ENCODE measurements at places on chromosomes 13 and 19.

- no peak for DNase-seq
These were observed 35.0 kb upstream of the FRY start for GRCh38 chr13:31996601-31997000.

DNA sequence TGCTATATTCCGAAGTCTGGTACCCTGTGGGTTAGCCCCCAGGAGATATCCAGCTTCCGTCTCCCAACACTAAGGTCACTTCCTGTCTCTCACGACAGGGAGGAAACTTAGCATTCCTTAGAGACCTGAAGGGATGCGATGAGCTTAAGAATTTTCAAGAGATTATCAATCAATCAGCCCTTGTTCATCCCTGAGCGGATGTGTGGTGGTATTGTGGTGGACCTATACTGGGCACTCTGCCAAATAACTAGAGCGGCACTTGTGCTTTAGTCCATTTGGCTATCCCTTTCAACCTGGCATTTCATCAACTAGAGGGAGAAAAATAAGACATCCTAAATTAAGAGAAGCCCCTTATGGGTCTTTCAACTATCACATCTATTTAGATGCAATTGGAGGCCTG is 30.9 kb upstream of the ZNF562 start:
- no peak for DNase-seq

DNA sequence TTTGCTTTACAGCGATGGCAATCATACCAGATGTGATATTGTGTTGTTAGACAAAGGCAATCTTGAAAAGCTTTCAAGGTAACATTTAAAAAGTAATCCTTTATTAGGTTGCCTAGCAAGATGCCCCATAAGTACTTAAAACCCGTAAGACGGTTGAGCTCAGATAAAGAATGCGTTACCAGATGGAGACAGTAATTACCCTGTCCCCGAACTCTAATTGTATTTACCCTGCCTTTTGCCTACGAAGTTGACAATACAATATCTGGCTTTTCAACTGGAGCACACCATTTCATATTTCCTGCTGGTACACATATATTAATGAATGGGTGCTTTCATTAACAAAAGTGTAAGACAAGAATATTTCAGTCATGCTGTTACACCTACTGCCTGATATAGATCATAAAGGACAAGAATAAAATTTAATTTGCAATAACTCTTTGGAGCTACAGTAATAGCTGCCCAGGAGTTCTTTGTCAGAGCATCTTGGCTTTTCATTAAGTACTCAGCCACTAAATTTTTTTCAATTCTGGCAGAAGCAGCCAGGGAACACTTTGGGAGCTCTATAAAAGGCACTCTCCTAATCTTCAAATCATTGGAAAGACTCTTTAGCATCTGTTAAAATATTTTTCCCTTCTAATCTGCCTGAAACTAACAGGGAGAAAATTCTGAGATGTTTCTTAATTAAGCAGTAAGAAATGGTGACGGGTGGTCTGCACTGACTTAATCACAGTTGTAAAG is 63.8 kb downstream of the DCT start:
- no peak for DNase-seq

GRCh38 chr19:35696835-35697234 is 7.5 kb upstream of the ZBTB32 start:
- no peak for DNase-seq

DNA sequence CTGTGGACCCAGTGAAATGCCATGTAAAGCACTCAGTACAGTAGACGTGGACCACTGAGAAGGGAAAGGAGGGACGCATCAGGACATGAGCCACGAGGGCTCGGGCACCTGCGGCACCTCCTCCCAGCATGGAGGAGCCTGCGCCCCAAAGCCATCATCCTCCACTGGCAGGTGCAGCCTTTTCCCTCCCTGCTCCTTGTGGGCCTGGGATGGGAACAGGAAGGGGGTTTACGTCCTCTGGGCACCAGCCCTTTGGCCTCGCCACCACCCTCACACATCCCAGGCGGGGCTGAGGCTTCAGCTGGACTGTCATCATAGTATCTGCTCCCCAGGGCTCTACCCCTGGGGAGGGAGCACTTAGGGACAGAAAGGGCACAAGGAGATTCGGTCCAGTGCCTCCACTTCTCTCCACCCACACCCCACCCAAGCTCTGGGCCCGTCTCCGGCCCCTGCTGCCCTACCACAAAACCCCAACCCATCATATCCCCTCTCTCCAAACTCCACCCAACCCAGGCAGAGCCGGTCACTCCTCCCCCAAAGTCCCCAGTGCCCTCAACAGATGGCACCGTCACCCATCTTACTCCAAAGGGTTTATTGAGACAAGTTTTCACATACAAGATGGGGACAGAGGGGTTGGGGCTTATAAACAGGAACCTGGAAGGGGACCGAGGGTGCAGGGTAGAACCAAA is 2.2 kb upstream of the PRKD2 start:
- no peak for DNase-seq

DNA sequence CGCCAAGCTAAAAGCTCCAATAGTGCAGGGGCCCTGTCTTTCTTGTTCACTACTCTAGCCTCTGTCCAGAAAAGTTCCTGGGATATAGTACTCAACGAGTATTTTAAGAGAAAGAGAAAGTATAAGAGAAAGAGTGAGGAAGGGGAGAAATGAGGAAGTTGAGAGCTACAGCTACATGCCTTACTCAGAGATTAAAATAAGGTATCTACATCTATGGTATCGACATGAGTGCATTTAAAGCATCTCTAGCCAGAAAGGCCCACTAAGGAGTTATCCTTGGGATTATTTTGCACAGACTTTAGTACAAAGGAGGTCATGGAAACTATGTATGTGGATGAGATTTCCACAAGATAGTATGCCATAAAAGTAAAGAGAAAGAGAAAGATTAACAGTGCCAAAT is 28.5 kb downstream of the MYCBP2 start:
- no peak for DNase-seq

- no peak for DNase-seq
These were observed 249.1 kb downstream of the GPC5 start for GRCh38 chr13:91647361-91647990.

DNA sequence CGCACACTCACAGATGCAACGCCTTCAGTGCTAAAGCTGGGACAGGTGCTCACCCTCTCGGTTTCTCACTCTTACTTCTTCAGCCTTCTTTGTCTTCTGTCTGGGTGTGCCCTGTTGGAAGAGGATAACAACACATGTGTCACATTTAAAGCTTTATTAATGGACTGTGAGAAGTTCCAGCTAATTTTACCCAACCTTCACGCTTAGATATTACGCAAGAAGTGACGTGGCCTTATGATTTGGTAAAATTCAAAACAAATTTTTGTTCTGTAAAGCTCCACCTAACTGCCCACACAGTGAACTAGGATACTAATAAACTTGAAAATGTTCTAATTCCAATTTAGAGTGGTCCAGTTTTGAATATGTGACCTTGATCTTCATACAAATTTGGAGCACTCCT is 66.7 kb upstream of the LRCH1 start:
- no peak for DNase-seq

GRCh38 chr13:113182046-113182445 is 23.6 kb downstream of the PROZ start:
- DNase-seq, result no peak

GRCh38 chr13:62524061-62524460 is 1108.4 kb upstream of the PCDH20 start:
- DNase-seq, result no peak

DNA sequence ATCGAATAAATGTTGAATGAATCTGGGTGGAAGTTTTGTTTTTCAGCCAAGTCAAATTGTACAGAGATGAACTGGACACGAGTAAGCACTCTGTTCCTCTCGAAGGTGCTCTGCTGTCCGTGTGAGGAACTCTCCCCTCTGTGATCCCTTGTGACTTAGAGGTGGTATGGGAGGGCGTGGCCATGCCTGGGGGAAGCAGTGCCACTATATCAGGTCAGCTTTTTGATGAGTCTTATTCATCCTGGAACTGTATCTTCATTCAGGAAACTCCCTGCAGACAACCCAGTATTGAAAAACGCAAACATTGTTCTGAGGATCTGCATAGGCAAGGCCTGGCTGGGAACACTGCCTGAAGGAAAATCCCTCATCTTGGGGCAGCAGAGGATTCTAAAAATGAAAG is 45.7 kb upstream of the FLT1 start:
- DNase-seq, result no peak

- no peak for DNase-seq
These were observed 5.8 kb upstream of the USE1 start for GRCh38 chr19:17209126-17210036.

DNA sequence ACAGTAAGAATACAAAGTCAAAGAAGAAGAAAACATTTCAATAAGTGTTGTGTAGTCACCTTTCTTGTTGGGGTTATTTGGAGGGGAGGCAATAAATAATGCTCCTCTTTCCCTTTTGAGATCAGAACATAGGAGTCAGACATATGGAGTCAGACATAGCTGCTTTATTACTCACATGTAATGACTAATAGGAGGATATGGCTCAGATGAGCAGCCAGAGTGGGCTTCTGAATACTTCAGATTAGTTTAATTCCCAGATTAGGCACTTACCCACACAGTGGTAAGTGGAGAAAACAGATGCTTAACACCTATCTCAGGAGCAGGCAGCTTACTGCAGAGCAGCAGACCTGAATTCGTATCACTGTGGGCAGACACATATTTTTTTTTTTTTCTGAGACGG is 31.7 kb upstream of the C1QTNF9B start:
- no peak for DNase-seq

DNA sequence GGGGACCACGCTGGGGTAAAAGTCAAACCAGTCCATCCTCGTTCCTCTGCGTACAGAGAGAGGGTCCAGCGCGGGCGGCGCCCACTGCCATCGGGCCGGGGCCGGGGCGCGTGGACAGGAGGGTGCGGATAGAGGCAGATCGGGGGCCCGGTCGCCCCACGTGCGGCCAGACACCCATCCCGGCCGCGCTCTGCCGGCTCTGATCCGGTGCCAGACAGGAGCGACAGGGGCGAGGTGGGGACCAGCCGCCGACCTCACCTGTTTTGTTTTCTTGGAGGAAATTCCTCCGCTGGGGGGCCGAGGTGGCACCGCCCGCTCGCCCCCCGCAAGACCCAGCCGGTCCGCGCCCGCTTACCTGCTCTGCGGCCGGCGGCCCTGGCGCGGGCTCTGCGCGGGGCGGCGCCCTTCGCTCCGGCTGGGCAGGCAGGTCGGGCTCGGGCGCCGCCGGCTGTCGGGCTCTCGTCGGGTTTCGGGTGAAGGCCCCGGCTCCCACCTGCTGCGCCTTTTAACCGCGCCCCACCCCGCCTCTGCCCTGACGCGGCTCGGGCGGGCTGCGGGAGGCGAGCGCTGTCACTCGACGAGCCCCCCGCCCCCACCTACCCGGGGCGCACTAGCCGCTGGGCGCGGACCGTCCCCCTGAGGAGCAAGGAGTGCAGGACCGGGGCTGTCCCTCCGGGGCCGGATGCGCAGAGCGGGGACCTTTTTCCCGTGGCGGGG is at the start of gene GJB6:
Gene GJB6, minus strand, starts transcription at position 481 of the 717 bp plus-strand sequence. CDS start 8,839 bp downstream, outside the sequence.
- DNase-seq, result no peak

- DNase-seq, result no peak
These were observed 434 bp upstream of the FNDC3A start for GRCh38 chr13:48975101-48975855.

DNA sequence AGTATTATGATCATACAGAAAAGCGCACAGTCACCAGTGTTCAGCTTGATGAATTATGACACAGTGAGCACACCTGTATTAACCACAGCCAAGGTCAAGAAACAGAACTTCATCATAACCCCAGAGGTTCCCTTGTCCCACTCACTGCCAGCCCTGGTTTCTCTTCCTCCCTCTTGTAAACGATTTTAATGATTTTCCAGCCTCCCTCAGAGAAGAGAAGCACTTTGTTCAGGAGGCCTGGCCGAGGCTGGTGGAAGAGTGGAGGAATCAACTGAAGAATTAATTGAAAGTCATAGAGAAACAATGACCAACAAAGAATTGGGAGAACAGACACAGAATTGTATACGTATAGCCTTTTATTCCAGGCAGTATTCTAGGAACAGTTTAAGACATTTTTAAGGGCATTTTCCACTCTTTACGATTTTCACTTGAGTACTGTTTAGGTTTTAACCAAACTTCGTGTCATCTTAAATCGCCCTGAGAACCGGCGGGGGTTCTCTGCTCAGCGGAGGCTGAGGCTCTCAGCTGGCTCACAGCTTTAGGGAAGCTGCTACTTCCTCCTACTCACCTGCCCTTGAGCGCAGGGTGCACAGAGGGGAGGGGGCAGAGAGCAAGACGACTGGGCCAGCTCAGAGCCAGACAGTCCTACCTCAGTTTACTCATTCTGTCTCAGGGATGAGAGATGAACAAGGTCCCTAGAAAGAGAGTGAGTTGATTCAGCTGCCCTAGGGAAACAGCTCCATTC is 108.6 kb downstream of the AKAP11 start:
- DNase-seq, result no peak

- no peak for DNase-seq
These were observed 1.3 kb downstream of the CYP4F3 start for GRCh38 chr19:15641901-15642491.

DNA sequence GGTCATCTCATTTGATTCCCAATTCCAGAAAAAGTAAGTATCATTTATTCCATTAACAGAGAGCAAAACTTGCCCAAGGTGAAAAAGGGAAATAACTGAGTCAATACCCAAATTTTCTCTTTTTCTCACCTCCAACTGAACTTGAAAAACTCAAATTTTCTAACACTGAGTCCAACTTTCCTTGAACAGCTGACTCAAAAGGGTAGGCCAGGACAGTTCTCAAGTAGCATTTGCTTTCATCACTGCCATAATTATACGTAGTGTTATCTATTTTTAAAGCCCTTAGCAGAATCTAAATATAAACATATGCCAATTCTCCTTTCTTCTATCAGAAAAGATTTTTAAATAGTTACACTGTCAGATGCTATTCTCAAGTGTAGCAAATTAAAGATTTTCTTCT is 3.5 kb downstream of the N4BP2L2 start:
- no peak for DNase-seq

GRCh38 chr19:19381007-19381926 is 24.2 kb upstream of the GATAD2A start:
- no peak for DNase-seq

GRCh38 chr13:75932636-75933035 is 296.5 kb downstream of the LMO7 start:
- no peak for DNase-seq

GRCh38 chr13:74129500-74130191 is 4.6 kb downstream of the KLF12 start:
- DNase-seq, result no peak

DNA sequence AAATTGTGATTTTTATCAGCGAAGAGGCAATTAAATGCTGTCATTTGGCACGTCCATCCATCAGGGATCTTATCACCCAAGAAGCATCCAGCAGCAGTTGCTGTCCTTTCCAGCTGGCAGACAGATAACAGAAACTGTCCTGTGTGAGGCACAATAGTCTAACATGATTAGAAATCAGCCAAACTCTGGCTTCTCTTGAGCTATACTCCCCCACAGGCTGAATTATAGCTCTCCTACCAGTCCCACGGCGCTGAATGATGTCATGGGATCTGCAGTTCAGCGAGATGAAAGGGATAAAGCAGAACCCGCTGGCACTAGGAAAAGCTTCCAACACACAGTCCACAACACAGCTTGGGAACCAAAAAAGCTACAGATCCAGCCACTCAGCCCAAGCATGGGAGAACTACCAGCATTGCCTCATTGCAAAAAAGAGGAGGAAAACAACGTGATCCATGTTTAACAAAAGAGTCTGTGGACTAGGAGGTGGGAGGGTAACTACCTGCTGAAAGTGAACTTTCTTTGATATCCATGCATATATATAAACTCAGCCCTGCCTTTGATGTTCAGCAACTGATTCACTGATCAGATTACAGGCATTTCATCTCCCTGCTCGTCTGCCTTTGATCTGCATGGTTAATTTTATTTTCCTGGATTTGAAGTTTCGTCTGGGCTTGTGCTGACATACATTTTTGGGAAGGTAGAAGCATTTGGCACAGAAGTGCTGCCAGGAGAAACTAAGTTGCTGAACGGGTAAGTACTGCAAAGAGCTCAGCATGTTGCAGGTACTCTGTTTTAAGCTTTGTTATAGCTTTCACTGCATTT is at the start of gene TNFRSF19:
Gene TNFRSF19, plus strand, starts transcription at position 314 of the 822 bp plus-strand sequence. CDS start 19,772 bp downstream, outside the sequence.
- DNase-seq, result no peak
